ENCODE measurements at places on chromosomes 13 and 19.

DNA sequence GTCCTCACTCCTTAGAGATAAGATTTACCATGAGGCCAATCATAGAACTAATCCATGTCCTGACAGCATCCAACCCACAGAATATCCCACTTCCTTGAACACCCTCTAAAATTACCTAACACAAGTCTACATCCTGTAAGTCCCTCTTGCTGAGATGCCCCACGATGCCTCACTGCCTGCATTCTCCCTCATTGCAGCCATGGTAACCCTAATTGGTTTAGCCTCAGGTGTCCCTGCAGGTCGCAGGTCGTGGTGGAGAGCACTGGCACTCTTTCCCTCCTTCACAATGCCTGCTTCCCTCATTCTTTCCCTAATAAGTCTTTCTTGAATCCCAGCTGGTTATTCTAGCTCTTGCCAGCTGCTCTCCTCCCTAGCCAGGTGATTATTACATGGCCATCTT, 35.3 kb upstream of the MYO16 start:
- DNase-seq: no peak

GRCh38 chr19:39175564-39175963, 21.2 kb upstream of the NCCRP1 start:
- DNase-seq: no peak

DNA sequence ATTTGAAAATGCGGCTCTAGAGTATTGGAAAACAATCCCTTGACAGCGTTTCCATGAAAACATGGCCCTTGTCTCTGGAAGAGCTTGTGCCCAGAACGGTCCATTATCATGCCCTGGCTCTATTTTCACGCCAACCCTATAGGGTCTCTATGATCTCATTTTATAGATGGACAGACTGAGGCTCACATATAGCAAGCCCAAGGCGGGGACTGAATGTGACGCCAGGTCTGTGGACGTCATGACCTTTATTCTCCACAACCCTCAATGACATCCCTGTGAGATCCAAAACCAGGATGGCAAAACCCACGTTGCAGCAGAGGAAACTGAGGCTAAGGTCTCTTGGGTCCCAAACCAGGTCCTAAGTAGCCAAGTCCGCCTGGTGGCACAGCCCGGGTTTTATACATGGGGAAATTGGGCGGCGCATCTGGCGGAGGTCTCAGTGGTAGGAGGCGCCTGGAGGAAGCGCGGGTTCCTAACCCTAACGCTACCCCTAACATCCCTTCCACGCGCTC, 425 bp upstream of the COLGALT1 start:
- no peak for DNase-seq

DNA sequence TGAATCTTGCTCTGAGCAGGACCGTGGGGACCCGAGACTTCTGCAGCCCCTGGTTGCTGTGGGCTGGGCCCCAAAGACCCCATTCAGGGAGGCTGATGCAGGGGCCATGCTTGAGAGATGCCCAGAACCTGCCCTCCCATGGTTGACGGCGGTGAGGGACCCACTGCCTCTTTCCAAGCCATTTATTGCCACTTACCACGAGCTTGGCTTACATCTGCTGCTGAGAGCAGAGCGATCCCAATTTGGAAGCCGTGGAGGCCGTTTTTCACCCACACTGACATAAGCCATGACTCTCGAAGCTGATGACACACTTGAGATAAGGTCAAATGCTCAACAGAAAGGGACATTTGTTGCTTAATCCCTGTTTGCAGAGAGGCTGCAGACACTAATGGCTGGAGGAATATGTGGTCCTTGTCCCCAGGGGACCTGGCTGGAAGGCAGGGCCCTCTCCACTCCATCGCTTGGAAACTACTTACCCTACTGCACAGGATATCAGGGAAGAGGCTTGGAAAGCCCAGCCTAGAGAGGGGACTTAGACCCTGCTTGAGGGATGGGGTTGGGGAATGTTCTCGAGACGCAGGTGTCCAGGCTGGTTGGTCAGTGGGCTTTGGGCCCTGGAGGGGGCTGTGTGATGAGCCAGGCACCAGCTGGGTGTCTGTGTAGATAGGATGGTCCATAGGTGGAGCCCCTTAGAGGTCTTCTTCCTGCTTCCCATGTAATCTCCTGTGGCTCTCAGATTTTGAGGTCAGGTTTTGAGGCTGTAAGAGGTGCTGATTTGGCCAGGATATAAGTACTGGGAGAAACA, 15.3 kb downstream of the ZNF536 start:
- no peak for DNase-seq

GRCh38 chr13:73715911-73716510, 418.2 kb downstream of the KLF12 start:
- no peak for DNase-seq

Data from DMS53 (cell line).